PC-3 (cell line): ENCODE measurements at places on chromosomes 7 and 10.

DNA sequence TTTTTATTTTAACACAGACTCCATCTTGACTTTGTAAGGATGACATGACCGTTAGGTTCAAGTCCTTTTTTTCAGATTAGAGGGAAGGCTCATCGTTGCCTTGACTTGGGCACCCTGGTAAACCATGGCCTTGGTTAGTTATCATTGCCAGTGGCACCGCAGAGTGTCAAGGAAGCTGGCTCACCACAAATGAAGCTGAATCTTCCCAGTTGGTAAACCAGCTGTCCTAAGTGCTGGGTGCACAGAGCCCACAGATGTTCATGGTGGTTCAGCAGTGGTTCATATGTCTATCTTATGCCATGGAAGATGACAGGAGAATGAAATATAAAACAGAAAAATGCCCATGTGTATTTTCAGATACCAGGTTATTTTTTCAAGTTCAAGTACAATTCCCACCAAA is 273.6 kb downstream of the PLXDC2 start:
- no peak for DNase-seq

DNA sequence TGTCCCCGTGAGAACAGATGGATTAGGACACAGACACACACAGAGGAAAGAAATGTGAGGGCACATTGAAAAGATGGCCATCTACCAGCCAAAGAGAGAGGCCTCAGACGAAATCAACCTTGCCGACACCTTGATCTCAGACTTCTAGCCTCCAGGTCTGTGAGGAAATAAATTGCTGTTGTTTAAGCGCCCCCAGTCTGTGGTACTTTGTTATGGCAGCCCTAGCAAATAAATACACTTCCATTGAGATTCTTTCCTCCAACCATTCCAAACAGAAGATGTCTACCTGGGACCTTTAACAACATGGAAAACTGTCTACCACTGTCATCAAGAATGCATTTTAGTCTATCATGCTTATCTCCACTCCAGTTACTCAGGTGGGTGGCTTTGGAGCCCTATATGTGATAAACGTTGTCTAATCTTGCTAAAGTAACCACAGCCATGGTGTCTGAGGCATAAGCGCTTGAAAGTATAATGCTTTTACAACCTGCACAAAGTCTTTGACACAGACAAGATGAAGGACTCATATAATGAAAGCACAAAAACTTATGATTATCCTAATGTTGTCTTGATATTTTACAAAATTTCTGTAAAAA is 244.3 kb downstream of the MTERF1 start:
- DNase-seq, result peak; percentile 57

DNA sequence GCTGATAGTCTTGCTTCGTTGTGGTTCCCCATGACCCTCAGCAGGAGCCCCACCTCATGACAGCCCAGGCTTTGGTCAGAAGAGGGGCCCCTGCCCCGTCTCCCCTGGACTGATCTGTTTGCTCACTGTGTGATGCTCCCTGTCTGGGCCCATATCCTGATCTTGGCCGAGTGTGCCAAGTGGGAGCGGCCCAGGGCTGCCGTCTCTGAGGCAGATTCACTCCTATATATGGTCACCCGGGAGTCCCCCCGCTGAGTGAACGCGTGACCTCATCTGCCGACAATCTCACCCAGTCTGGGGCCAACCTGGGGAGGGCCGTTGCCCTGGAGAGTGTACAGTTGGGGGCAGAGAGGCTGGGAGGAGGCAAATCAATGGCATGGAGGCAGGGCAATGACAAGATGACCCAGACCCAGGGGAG is 34.5 kb downstream of the PPIF start:
- DNase-seq, result no peak

- DNase-seq, result no peak
These were observed 1135.2 kb downstream of the CNTNAP2 start for GRCh38 chr7:147251751-147252325.

- DNase-seq, result no peak
These were observed 1109.3 kb downstream of the REEP3 start for GRCh38 chr10:64630534-64630933.

GRCh38 chr10:84158061-84158460 is 15.5 kb upstream of the GPR15LG start:
- DNase-seq, result no peak

DNA sequence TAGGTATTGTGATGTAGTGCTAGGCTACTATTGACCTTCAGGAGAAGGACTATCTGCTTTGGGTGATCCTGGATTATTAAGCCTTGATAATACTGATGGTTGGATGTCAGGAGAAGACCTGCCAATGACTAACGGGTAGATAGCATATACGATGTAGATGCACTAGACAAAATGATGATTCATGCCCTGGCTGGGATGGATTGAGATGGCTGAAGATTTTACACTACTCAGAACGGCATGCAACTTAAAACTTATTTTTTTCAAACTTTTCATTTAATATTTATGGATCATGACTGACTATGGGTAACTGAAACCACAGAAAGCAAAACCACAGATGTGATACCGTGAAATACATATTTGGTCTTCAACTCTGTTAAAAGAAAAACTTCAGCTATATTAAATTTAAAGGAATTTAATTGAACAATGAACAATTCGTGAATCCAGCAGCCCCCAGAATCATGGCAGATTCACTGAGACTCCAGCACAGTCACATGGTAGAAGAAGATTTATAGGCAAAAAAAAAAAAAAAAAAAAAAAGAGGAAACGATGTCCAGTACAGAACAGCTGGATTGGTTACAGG is 124.6 kb upstream of the CDK13 start:
- DNase-seq, result no peak

- no peak for DNase-seq
These were observed 35.2 kb upstream of the KLF6 start for GRCh38 chr10:3820255-3820654.

DNA sequence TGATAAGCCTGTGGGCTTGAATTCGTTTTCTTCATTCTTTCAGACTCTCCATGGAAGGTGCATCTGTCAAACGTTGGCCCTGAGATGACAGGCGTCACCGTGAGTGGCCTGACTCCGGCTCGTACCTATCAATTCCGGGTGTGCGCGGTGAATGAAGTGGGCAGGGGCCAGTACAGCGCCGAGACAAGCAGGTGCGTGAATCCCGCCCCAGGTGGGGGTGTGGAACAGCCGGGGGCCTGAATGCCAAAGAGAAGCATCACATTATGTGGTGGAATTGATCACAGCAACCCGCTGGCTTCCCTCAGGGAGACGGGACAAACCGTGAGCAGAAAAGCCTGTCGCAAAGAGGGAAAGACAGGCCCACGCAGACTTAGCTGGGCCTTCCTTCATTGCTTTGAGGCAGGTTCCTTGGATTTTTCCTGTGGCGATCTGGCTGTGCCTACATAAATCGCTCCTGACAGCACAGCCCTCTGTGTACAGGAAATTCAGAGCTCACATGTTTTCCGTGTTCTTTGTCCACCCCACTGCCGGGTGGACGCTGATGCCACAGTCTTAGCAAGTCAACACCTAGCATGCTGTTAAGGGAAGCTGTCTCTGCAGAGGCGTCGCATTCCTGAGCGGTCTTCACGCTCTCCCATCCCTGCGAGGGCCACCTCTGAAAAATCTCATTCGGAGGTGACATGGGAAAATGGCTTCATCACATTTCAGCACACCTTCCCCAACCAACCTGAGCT is 671.0 kb upstream of the FOXK1 start:
- DNase-seq, result no peak

- no peak for DNase-seq
These were observed 7.4 kb upstream of the APBB1IP start for GRCh38 chr10:26430641-26431163.

GRCh38 chr10:91137822-91138221 is 82.6 kb upstream of the PCGF5 start:
- no peak for DNase-seq

- no peak for DNase-seq
These were observed 509.5 kb upstream of the CELF2 start for GRCh38 chr10:10508211-10508610.

DNA sequence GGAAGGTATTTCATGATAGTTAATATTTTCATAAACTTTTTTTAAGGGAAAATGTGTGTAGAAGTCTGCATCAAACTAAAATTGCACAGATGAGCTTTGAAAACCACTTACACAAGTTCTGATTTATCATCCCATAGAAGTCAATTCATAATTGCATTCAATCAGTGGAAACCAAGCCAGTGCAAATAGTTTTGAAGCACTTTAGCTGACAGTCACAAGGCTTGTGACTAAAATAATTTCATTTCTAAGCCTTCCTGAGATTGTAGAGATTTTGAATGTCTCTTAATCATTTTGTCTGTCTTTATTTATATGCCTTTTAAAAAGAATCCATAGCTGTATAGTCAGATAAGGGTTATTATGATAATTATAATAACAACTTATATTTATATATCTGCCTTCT is 41.4 kb downstream of the EXOC4 start:
- no peak for DNase-seq

DNA sequence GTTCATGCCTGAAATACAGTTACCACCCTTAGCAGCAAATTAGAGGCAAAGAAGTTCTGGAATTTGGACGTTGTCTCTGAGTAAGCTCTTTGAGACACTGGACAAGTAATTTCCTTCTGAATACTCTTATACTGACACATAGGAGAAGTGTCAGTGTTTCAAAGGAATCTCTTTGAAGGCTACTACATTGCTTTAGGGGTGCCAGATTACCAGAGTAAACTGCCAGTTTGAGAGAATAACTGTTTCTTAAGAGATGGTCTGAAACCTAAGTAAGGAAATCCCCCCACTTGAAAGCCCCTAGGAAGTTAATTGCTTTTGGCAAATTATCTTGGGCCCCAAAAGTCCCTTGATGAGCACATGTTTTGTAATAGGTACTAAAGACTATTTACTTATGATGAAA is 3.4 kb downstream of the FAS start:
- no peak for DNase-seq

DNA sequence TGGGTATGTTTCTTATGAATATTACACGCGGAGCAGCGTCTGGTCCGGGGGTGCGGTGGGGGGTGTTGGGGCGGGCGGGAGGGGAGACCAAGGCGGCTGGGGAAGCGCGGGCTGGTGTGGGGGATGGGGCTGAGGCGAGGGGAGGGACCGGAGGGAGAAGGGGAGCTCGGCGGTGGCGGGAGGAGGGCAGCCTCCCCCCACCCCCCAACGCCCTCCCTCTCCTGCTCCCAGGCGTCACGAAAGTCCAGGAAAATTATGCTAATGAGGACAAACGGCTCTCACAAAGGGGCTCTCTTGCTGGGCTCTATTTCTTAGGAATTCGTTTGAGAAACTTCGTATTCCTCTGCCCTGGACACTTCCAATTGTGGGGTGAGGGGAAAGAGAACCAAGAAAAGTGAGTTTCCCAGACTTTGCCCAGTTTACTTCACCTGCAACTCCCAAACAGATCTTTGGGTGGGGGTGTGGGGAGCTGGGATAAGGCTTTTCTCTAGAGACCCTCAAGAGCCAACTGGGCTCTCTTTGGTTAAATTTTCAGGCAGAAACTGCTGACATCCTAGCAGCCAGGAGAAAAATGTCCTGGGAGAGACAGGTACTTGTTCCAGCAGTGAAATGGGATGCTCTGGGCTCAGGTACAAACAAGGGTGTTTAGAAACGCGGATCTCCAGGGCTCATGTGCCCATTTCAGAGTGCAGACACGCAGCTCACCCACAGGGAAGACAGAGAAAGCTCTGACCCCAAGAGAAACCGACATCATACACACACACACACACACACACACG is 11.7 kb upstream of the HOXA2 start:
- DNase-seq, result peak; percentile 55

DNA sequence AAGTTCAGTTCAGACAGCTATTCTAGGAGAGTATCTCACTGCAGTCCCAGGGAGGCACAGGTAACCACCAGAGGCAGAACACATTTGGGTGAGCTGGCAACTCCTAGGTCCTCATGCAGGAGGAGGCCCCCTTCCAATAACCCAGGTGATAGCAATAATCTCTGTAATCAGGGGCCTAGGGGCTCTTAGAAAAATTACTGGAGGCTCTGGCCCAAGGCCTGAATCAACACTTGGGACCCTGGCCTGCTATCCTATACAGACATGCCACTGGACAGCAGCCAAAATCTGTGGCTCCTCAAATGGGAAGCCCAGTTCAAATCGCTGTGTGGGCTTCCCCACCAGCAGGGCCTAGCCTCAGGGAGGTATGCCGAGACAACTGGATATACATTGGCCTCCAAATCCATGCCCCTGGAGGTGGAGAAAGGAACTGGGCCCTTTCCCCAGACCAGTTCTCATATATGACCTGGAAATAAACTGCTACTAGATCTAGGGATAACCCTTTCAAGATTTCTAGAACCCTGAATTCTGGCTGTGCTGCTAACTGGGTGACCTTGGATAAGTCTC is 1.6 kb downstream of the AVPI1 start:
- peak; percentile 27 for DNase-seq
